ENCODE measurements at places on chromosomes 2 and 18.

- H3K4me3 ChIP-seq, result no peak overlapping the region
- peaks cover 39% of the 10 kb centered on the region for H3K4me1 ChIP-seq
- H3K27me3 ChIP-seq, result no peaks in the 10 kb centered on the region
- DNase-seq, result no peak
- H3K36me3 ChIP-seq, result no peaks in the 10 kb centered on the region
Observed at GRCh38 chr2:38167968-38168350, 92.0 kb upstream of the CYP1B1 start.

DNA sequence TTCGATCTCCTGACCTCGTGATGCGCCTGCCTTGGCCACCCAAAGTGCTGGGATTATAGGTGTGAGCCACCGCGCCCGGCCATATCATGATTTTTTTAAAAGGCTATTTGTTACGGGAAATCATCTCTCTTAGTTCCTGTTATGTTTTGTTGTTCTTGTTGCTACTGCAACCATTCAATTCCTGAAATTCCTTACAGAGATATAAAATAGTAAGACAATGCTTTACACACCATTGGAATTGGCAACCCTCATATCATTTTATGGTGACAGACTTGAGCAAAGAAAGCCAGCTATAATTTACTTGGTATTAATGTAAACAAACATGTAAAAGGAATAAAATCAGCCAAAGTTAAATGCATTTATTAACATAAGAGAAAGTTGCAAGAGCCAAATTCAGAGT, 163.0 kb downstream of the FIGN start:
- H3K4me3 ChIP-seq, result no peak overlapping the region
- H3K4me1 ChIP-seq, result no peaks in the 10 kb centered on the region
- no peaks in the 10 kb centered on the region for H3K27me3 ChIP-seq
- no peak for DNase-seq
- no peak overlapping the region for H3K27ac ChIP-seq
- no peaks in the 10 kb centered on the region for H3K36me3 ChIP-seq

- no peaks in the 10 kb centered on the region for H3K4me1 ChIP-seq
- H3K27ac ChIP-seq, result no peak overlapping the region
- H3K36me3 ChIP-seq, result no peaks in the 10 kb centered on the region
- H3K4me3 ChIP-seq, result no peak overlapping the region
Observed at GRCh38 chr2:228474466-228474865, 293.0 kb upstream of the SPHKAP start.

GRCh38 chr2:196131384-196131937, 39.9 kb downstream of the STK17B start:
- H3K4me3 ChIP-seq, result no peak overlapping the region
- no peaks in the 10 kb centered on the region for H3K4me1 ChIP-seq
- no peaks in the 10 kb centered on the region for H3K27me3 ChIP-seq
- peak; percentile 48 for DNase-seq
- peaks cover 33% of the 10 kb centered on the region for H3K36me3 ChIP-seq
- no peak overlapping the region for H3K27ac ChIP-seq

DNA sequence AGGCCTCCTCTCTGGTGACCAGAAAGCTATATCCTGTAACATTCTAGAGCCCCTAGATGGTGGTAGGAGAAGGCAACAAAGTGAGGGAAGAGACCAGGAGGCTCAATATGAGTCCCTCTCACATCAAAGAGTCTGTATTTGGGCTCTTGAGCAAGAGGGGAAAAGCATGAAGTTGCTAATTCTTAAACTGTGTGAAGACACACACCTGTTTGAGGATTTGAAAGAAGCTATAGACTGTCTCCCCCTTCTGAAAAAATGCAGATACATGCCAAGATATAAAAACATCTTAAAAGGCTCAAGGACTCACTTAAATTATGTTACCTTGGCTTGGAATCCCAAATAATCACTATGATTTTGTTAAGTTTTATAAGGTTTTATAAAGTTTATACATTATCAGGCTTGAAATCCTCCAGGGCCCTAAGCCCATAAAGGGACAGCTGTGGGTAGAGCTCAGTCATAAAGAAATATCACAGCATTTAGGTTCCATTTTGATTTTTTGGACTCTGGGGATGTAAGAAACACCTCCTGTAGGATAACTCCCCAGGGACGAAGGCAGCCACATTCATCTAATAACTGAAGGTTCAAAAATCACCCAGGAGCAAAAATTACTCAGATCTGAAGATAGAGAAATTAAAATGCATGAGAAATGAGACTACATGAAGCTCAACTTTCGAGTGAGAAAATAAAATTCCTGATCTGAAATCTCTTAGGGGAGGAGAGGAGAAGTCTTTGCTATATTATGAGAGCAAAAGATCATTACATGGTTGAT, 136.1 kb upstream of the LGALSL start:
- DNase-seq, result no peak
- H3K27ac ChIP-seq, result no peak overlapping the region
- H3K4me3 ChIP-seq, result no peak overlapping the region
- no peaks in the 10 kb centered on the region for H3K27me3 ChIP-seq
- no peaks in the 10 kb centered on the region for H3K36me3 ChIP-seq

GRCh38 chr2:42794271-42795046, 2.1 kb upstream of the HAAO start:
- no peak overlapping the region for H3K4me3 ChIP-seq
- H3K27ac ChIP-seq, result peak overlapping the region; percentile 94
- H3K36me3 ChIP-seq, result no peaks in the 10 kb centered on the region
- no peak for DNase-seq

DNA sequence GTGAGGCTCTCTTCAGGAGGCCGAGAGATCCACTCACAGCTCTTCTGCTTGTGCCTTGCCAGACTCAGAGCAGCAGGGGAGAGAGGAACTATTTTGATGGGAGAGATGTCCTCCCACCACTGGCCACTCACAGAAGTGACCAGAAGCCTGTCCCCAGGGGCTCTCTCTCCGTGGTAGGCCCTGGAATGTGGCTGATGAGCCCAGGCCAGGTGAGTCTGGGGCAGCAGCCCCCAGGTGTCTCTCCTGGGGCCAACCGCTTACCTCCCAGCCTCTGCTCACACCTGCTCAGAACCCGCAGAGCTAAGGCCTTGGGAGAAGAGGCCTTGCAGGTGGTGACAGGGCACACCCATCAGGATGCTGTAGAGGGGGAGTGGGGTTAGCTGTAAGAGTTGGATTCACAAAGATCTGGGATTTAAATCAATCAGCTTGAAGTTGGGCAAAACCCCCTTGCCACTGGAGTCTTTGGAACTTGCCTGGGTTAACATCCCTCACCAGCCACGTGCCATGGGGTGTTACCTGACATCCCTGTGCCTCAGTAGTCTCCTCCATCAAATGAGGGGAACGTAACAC, 29.1 kb upstream of the ASB18 start:
- no peak for DNase-seq
- H3K27me3 ChIP-seq, result no peaks in the 10 kb centered on the region
- no peak overlapping the region for H3K4me3 ChIP-seq
- no peaks in the 10 kb centered on the region for H3K4me1 ChIP-seq
- H3K36me3 ChIP-seq, result no peaks in the 10 kb centered on the region
- no peak overlapping the region for H3K27ac ChIP-seq

- H3K27me3 ChIP-seq, result no peaks in the 10 kb centered on the region
- H3K27ac ChIP-seq, result no peak overlapping the region
- DNase-seq, result no peak
- peaks cover 9% of the 10 kb centered on the region for H3K4me1 ChIP-seq
Observed at GRCh38 chr2:212893216-212893615, 258.2 kb downstream of the IKZF2 start.

DNA sequence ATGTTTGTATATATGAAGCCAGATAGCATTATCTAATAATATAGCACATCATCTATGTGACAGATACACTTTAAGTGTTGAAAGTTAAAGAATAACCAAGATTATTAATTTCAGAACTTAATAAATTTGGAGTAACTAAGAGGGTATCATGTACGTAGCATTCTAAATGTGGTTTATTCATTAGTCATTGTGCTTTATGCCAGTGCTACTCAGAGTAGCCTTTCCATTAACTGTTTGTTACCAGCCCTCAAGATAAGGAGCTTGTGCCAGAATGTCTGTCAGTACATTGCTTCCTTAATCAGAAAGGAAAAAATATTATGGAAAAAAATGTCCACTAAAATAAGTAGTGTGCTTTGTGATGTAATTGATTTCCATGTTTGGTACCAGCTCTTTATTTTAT, 94.9 kb upstream of the TWSG1 start:
- no peak for DNase-seq
- peaks cover 5% of the 10 kb centered on the region for H3K36me3 ChIP-seq
- no peaks in the 10 kb centered on the region for H3K4me1 ChIP-seq
- H3K4me3 ChIP-seq, result no peak overlapping the region
- no peak overlapping the region for H3K27ac ChIP-seq
- H3K27me3 ChIP-seq, result no peaks in the 10 kb centered on the region

GRCh38 chr2:2536416-2537056, 205.5 kb upstream of the MYT1L start:
- no peak for DNase-seq
- no peak overlapping the region for H3K4me3 ChIP-seq
- no peaks in the 10 kb centered on the region for H3K4me1 ChIP-seq
- no peaks in the 10 kb centered on the region for H3K36me3 ChIP-seq
- no peak overlapping the region for H3K27ac ChIP-seq
- H3K27me3 ChIP-seq, result no peaks in the 10 kb centered on the region

DNA sequence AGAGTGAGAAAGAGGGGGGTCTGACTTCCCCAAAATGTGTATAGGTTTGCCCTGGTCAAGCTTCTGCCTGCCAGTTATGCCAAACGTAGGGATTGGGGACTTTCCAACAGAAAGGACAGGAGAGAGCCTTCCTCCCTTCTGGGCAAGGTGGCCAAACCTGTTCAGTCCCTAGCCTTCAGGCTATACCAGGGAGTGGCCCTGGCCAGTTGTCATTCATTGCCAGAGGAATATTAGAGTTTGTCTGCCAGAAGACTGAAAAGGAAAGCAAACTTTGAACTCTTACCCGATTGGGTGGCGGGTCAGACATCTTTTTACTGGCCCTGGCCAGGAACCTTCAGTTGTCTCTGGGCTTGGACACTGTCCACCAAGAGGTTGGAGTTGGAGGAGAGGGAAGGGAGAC, 22.1 kb downstream of the RAB3GAP1 start:
- DNase-seq, result no peak
- H3K36me3 ChIP-seq, result no peaks in the 10 kb centered on the region
- H3K4me1 ChIP-seq, result no peaks in the 10 kb centered on the region
- no peak overlapping the region for H3K27ac ChIP-seq
- H3K4me3 ChIP-seq, result no peak overlapping the region

GRCh38 chr18:22176420-22177326, 7.3 kb downstream of the GATA6 start:
- no peak for DNase-seq
- peak overlapping the region; percentile 13 for H3K4me3 ChIP-seq
- no peaks in the 10 kb centered on the region for H3K36me3 ChIP-seq
- H3K27ac ChIP-seq, result no peak overlapping the region

DNA sequence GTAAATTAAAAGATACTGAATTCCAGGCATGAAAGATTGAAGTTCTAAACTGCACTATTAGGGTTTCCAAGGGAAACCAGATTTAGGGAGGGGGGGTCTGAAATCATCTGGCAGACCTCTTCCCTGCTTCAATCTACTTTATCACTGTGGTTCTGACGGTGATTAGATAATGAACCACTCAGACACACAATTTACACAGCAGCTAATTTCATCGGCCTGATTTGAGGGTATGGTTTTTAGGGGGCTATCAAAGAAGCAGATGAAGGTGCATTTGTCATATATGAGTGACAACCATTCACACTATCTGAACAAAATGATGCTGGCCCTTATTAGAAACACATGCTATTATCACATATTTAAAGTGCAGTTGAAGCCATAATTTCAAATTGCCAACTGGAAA, 106.0 kb downstream of the OLA1 start:
- H3K27me3 ChIP-seq, result no peaks in the 10 kb centered on the region
- no peaks in the 10 kb centered on the region for H3K4me1 ChIP-seq
- H3K27ac ChIP-seq, result no peak overlapping the region
- no peak overlapping the region for H3K4me3 ChIP-seq

- H3K36me3 ChIP-seq, result no peaks in the 10 kb centered on the region
- no peaks in the 10 kb centered on the region for H3K27me3 ChIP-seq
- no peak overlapping the region for H3K27ac ChIP-seq
- no peak for DNase-seq
Observed at GRCh38 chr18:62954366-62954765, 239.0 kb downstream of the PHLPP1 start.

DNA sequence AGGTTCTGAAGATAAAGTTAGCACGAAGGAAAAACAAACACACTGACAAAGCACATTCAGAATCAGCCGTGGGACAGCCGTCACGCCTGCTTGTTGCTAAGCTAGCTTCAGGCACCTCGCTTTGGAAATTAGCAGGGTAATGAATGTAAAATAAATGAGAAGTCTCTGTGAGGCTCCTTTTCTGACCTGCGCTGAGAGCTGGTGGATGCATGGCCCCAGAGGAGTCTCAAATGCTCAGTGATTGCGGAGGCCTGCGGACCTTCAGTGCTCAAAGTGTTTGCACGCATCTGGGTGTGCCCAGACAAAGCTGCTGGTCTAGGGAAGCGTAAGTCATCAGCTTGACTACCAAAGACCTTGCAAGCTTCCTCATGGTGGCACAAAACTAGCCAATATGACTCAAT, 50.6 kb downstream of the CD8B2 start:
- H3K4me3 ChIP-seq, result no peak overlapping the region
- H3K27ac ChIP-seq, result no peak overlapping the region
- no peaks in the 10 kb centered on the region for H3K27me3 ChIP-seq
- no peak for DNase-seq

DNA sequence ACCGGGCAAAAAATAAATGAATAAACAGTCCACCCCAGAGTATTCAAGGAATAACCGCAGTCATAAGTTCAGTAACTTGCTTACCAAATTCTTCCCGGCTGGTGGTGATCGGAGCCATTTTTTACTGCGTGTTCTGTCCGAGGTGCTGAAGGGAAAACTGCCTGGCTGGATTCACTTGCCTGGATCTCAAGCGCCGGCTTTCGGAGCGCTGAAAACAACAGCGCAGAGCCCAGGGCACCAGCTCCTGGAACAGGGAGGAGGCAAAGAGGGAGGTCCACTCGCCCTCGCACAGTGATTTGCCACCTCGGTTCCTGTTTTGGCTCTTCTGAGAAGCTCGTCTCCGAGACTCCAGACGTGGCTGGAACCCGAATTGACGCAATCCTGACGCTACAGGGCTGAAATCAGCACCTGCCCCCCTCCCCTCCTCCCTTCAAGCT, at the start of gene SYT4:
Gene SYT4, minus strand, starts transcription at position 327 of the 437 bp plus-strand sequence. Its CDS starts 209 bp downstream, at position 118.
- peak; percentile 24 for DNase-seq
- no peaks in the 10 kb centered on the region for H3K27me3 ChIP-seq
- H3K27ac ChIP-seq, result no peak within 1 kb of the TSS
- no peaks in the 10 kb centered on the region for H3K36me3 ChIP-seq

GRCh38 chr2:99670768-99671734, 181.2 kb upstream of the REV1 start:
- no peaks in the 10 kb centered on the region for H3K27me3 ChIP-seq
- DNase-seq, result no peak
- no peaks in the 10 kb centered on the region for H3K36me3 ChIP-seq
- H3K4me1 ChIP-seq, result no peaks in the 10 kb centered on the region
- H3K27ac ChIP-seq, result no peak overlapping the region

- H3K27me3 ChIP-seq, result no peaks in the 10 kb centered on the region
- no peaks in the 10 kb centered on the region for H3K36me3 ChIP-seq
Observed at GRCh38 chr2:32847734-32848133, 99.0 kb upstream of the LTBP1 start.
